ENCODE measurements at places on chromosomes 12 and 14.

GRCh38 chr14:96582411-96582961 is 80.3 kb downstream of the PAPOLA start:
- DNase-seq, result no peak

- peak; percentile 67 for DNase-seq
These were observed 39.6 kb downstream of the CHST11 start for GRCh38 chr12:104496336-104496735.

GRCh38 chr12:12088761-12089160 is 18.0 kb downstream of the BCL2L14 start:
- DNase-seq, result no peak

- DNase-seq, result no peak
These were observed 63.8 kb upstream of the RERGL start for GRCh38 chr12:18153826-18154225.

GRCh38 chr12:51839310-51839947 is 9.1 kb downstream of the FIGNL2 start:
- peak; percentile 94 for DNase-seq

DNA sequence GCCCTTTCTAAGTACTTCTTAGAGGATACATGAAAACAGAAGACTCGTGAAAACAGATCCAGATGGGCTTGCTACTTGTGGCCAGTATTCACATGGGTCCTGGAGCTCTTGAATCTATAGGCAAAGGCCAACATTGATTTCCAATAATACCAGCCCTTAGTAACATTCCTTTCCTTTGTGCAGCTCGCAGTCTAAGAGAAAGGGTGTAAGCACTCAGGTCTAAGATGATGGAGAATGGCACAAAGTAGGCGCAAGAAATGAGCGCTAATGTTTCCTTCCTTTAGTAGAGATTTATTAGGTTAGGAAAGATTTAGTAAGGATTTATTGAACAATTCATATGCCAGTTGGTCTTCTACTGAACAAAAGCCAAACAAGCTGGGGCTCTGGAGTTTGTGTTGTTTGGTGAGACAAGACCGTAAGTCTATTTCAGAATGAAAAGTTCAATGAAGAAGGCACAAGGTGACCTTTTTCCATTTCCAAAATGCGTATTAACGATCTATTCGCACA is 525 bp downstream of the RNU6-8 start:
- DNase-seq, result peak; percentile 88

DNA sequence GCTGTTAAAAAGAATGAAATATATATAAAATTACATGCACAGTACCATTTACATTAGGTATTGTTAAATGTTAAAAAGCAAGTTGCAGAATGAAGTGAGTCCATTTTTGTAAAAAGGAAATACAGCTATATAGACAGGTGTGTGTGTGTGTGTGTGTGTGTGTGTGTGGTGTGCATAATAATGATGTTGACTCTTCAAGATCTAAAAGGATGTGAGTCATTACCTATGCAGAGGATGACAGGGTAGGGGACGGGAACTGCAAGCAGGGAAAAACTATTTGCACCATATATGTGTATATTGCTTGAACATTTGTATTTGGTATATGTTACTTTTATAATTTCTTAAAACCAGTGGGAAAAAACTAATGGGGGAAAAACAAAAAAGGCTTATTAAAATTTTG is 3.1 kb downstream of the C14orf39 start:
- peak; percentile 6 for DNase-seq

DNA sequence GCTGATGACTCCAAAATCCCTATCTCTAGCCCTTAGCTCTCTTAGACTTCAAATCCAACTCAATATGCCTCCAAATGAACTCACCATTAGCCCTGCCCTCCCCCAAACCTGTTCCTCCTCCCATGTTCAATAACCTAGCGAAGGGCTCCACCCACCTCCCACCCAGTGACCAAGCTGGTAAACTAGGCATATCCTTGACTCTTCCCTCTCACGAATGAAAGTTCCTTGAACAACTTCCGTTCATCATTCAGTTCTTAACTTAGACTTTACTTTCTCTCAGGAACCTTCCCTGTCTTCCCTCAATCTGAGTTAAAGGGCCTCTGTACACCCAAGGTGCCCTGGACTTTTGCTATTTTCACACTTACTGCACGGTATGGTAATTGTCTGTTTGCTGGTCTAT is 1.9 kb upstream of the KLHDC1 start:
- no peak for DNase-seq

DNA sequence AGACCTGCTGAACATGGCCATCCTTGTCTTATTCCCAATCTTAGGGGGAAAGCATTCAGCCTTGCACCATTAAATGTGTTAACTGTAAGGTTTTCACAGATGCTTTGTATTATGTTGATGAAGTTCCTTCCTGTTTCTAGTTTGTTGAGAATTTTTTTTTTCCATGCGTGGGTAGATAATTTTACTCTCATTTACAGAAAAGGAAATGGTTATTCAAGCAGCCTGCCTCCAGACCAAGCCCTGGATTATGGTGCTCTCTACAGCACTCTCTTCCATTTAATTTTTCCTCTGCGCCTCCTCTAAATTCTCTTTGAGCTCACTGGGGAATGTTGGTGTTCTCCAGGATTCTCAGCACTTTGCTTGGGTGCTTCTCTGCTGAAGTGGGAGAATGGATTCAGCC is 179.3 kb upstream of the PZP start:
- DNase-seq, result no peak

DNA sequence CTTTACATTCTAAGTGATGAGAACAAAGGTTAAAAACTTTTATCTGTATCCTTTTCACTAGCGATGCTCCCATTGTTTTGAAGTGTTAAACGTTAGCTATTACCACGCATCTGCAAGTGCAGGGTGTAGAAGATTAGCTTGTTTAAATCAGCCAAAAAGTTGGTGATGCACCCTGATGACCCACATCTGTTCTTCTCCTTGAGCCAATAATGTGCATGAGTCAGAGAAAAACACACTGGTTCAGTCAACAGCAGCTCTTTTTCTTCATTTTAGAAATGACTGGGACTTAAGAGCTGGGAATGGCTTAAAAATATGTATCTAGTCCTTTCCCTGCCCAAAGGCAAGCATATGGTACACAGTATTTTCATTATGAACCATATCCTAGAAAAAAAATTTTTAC is 323.5 kb upstream of the PDE3A start:
- DNase-seq, result peak; percentile 39

GRCh38 chr14:80278293-80279023 is 67.2 kb upstream of the DIO2 start:
- DNase-seq, result no peak

DNA sequence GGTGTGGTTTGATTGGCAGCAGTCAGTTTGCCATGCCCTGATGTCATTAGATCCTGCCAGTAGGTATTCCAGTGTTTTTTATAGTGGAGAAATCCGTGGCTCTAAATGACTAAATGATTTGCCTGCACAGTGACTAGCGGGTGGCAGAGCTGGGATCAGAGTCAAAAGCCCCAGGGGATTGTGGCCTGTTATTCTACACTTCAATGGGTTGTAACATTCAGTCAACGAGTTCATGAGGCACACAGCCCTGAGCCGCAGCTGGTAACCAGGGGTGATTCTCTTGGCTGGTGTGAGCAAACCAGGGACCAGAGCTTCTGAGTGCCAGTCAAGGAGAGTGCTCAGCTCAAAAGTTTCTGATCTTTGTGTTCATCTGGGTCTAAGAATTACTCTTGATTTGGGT is 1.8 kb downstream of the MYH6 start:
- peak; percentile 72 for DNase-seq

- no peak for DNase-seq
These were observed 18.1 kb downstream of the ASPG start for GRCh38 chr14:104103446-104104075.

DNA sequence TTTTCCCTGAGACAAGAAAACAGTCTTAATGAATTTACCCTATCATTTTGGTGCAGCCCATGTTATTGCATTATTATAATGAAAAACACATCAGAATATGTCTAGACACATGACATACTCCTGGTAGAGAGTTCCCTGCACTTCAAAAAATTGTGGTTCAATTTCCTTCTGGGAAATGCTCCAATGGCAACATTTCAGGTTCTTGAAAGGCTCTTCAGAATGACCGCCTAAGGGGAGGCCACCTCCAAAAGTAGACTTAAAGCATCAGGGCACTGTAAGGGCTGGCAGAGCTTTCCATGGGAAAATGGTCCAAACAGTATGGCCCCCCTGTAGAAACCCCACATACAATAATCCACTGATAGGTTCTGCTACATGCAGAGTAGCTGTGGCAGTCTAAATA is 110.7 kb downstream of the SLC25A21 start:
- no peak for DNase-seq

GRCh38 chr12:12749433-12749832 is 32.3 kb downstream of the CDKN1B start:
- DNase-seq, result no peak

DNA sequence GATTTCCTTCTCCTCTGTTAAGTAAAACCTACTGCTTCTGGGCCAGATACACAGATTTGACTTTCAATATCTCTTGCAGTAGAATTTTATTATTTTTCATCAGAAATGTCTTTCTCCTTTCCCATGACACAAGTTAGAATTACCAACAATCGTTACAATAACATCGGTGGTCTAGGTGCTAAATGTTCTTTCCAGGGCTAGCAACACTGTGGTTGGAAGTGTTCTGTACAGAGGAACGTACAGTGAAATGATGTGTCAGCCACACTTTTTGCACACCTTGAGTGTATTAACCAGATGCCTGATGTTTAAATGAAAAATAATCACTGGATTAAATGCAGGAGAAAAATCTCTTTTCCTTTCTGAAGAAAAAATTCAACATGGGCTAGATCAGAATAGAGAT is 27.7 kb upstream of the KLRD1 start:
- DNase-seq, result no peak

DNA sequence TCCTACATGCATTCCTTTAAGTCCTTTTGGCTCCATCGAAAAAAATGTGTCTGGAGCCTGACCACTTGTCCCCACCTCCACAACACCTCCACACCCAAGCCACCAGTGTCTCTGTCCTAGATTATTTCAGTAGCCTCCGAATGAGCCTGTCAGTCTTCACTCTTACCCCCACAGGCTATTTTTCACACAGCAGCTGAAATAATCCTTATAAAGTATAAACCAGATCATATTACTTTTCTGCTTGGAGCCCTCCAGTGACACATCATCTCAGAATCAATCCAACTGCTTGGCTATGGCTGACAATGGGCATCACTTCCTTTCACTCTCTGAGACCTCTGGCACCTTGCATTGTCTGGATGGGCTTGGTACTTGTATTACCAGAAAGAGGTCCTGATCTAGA is 44.9 kb downstream of the BBS10 start:
- no peak for DNase-seq

GRCh38 chr14:52901357-52901980 is 49.4 kb downstream of the FERMT2 start:
- DNase-seq, result no peak

GRCh38 chr12:108029051-108029835 is 99.8 kb upstream of the WSCD2 start:
- peak; percentile 79 for DNase-seq

DNA sequence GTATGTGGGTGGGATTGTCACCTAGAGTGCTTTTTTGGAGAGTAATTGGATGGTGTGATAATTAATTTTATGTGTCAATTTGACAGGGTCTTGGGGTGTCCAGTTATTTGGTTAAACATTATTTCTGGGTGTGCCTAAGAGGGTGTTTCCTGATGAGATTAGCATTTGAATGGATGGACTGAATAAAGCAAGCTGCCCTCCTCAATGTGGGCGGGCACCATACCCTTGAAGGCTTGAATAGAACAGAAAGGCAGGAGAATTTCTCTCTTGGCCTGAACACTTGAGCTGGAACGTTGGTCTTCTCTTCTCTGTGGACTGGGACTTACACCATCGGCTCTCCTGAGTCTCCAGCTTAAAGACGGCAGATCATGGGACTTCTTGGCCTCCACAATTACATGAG is 28.8 kb upstream of the TCL1B start:
- no peak for DNase-seq

- peak; percentile 1 for DNase-seq
These were observed 53.7 kb downstream of the CCDC88C start for GRCh38 chr14:91363776-91364523.

DNA sequence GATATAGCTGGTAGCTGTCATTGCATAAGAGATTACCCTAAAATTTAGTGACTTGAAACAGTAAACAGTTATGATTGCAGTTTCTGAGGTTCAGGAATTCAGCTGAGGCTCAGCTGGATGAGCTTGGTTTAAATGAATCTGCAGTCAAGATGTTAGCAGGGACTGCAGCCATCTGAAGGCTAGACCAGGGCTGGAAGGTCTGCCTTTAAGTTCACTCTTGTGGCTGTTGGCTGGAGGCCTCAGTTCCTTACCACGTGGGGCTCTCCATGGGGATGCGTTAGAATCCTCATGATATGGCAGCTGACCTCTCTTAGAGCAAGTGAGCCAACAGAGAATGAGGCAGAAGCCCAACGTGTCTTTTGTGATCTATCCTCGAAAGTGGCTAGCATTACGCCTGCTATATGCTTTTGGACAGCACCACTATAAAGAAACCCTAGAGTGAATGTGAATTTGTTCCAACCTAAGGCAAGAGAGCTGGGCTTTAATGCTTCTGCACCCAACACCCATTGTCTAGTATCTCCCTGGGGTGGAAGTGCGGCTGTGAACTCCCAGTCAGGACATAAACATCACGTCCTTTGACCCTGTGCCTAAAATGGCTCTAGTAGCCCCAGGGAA is 26.0 kb downstream of the HSPB8 start:
- no peak for DNase-seq

DNA sequence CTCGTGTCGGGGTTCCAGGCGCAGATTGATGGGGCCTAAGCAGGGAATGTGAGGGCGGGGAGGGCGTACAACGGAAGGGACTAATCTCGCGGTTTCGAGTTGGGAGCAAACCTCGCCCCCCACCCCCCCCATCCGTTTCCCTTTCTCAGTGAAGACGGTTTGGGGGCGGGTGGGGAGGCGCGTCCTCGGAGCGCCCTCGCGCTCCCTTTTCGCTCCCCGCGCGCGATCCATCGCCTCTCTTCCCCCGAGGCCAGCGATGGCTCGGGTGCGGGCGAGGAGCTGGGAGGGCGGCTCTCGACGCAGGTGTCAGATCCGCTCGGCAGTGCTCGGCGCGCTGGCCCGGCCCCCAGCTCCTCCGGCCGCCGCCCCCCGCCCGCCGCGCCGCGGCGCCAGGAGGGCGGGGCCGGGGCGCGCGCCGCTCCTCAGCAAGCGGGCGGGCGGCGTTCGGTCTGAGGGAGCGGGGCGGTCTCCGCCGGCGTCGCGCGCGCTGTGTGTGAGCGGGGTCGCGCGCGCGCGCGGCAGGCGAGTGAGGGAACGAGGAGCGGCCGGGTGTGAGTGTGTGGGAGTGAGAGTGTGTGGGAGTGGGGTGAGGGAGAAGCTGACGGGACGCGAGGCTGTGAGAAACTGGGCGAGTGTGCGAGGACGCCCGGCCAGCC is at the start of gene RIMKLB:
Gene RIMKLB (plus strand): TSS at position 516 of the 656 bp plus-strand sequence. CDS start 15,876 bp downstream, outside the sequence.
- peak; percentile 95 for DNase-seq

All from eye (tissue), 1 donor.